ENCODE measurements at places on chromosomes 3 and 15. TPM values are rescaled to one million over a fixed set of nuclear protein-coding genes. Genes with fewer than 3 reads are reported as not detected.

TNFAIP8L3 gene
- 5.0 TPM for total RNA-seq

EXD1 gene
- total RNA-seq, result not detected

MBNL1 gene
- 147 TPM for total RNA-seq

OXTR gene
- total RNA-seq, result 9.0 TPM

DNA sequence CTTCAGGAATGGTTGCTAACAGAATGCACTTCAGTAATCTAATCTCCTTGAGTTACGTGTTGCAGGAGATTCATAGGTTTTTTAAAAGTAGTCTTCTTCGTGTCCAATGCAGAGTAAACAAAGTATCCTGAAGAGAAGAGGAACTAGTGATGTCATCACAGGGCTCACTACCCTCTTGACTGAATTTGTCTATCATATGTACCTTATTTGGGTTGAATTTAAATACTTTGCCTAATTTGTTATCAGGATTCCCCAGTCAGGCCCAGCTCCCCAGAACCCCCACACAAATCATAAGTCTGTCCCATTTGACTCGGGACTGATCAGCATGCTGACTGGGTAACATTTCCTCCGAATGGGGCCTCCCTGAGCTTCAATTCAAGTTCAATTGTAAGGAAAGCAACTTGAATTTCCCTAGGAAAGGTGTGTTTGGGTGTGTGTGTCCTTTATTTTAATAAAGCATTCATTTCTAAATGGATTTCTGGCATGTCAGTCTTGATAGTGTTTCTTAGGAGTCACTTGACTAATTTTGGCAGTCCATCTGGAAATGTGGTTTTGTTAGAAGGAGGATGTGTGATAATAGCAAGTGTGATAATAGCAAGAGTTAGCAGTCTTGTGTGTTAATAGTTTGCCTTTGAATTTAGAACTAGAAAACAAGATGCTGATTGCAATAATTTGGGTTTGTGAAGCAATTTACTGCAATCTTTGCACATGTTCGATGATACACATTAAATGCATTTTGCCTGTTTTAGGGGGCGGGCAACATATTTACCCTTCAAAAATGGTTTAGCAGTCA, 21.9 kb downstream of the OXNAD1 start:
- no peak for DNase-seq

Data from esophagus squamous epithelium (tissue), 5 donors.